ENCODE measurements at places on chromosomes 7 and 10.

DNA sequence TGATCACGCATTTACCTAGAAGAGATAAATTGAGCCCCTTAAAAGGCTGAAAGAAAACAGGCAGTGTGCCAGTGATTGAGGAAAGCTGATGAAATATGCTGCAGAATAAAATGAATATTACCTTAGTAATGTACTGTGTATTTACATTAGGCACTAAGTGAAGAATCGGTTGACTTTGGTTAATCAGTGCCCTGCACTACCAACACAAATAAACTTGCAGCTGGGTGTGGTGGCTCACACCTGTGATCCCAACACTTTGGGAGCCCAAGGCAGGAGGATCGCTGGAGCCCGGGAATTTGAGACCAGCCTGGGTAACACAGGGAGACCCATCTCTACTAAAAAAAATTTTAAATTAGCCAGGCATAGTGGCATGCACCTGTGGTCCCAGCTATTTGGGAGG is 148.3 kb upstream of the TCF7L2 start:
- no peak for DNase-seq

- no peak for DNase-seq
Observed at GRCh38 chr10:114754445-114755320, 66.9 kb upstream of the FHIP2A start.

- no peak for DNase-seq
Observed at GRCh38 chr7:80563561-80564327, 51.9 kb upstream of the GNAT3 start.

DNA sequence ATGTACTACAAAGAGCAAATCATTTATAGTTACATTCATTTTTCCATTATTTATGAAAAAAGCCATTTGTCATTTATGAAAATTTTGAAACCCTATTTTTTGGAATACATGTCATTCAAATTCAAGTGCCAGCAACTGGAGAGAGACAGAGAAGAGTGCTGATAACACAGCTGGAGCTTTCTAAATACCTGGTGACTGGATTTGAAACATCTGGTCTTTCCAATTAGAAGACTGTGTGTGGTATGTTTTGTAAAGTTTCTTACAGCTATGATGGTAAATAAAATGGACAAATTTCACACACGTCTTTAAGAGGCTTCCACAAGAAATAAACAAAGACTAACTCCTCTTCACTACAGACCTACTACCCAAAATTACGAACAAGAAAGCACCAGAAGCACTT is 56.8 kb downstream of the CHCHD3 start:
- no peak for DNase-seq

DNA sequence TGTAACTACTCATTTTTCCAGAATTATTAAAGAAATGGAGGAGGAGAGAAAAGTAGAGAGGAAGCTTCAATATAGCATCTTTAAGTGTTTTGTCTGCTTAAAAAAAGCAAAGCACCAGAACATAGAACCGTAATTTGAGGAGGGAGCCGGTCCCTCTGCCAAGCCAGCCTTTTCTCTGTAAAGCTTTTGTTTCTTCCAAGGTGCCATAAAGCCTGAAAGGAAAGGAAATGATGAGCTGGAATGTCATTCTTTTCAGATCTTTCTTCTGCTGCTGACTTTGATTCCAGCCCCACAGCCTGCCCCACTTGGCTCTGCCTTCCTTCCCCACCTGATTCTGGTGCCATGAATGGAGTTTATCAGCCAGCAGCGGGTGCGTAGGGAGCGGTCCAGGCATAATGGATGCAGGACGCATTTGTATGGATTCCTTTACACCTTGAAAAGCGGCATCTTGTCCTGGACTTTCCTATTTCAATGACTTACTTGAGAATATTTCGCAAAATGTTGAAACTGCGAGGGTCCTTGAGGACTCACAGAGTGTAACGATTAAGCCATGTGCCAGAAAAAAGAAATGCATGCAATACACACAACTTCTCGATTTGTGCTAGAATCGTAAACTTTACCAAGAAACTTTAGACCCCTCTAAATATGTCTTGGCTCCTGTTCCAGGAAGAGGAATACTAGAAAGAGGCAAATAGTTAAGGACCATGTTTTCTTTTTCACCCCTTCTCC is 569.5 kb upstream of the MGMT start:
- DNase-seq, result no peak

GRCh38 chr7:151834271-151835035 is 42.5 kb downstream of the PRKAG2 start:
- no peak for DNase-seq

Measured in activated B cell treated with CpG ODN at 0.5 μM for 24 hours (primary cell).